ENCODE measurements at places on chromosomes 1 and 21.
A peak's percentile ranks its signal among the peaks of the same experiment; 100 is the strongest.

DNA sequence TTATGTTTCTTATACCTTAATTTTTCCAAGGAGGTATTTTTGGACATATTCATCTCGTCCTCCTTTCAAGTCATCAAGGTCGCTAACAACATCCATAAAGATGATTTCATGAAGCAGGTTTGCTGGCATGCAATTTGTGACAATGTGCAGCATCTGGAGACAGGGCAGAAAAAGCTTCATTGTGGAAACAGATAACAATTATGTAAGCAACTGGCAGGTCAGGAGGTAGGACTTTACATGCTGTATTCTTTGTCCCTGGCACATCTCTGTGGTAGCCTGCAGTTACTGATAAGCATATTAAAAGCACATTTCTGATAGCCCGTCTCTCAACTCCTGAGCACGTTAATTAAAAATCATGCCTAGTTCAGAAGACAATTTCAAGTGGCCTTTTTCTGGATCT is 156.8 kb downstream of the LEPR start:
- DNase-seq: no peak

DNA sequence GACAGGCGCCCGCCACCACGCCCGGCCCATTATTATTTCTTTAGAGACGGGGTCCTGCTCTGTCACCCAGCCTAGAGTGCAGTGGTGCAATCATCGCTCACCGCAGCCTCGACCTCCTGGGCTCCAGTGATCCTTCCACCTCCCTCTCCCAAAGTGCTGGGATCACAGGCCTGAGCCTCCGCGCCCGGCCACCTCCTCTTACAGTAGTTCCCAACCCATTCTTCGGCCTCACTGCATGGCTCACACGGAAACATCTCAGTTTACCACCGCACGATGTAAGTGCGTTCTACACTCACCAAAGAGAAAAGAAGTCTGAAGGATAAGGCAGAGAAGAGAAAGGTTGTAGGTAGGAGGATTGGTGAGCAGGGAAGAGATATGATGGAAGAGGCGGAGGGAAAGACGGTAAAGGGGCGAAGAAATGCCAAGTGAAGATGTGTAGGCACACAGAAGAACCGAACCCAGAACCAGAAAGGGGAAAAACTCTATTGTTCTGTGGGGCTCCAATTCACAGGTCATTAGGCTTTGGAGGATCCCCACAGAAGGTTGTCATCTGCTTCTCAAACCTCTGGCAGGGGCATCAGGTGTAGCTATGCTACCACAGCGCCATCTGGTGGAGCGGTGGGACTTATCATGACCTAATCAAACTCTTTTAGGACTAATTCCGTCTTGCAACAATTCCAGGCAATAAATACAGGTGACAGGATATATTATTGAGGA is 504.2 kb downstream of the SMYD3 start:
- DNase-seq: peak; percentile 88

GRCh38 chr1:1165900-1166421 is 7.7 kb upstream of the TTLL10 start:
- no peak for DNase-seq

DNA sequence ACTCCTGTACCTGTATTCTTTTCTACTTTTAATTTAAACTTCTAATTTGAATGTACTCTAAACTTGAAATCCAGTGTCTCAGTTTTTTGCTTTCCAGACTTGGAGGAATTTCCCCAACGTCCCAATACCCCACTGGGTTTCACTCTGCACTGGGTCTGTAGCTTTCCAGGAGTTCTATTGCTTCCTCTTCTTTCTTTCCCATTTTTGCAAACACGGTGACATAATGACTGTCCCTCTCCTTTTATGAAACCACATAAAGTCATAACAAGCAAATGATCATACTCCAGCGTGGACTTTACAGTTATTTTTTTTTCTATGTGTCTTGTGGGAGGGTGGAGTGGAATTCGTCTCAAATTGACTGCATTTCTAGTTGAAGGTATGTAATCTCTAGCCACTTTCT is 97.1 kb downstream of the FASLG start:
- DNase-seq: no peak

GRCh38 chr1:27045973-27046558 is 33.4 kb upstream of the TENT5B start:
- DNase-seq: peak; percentile 78

DNA sequence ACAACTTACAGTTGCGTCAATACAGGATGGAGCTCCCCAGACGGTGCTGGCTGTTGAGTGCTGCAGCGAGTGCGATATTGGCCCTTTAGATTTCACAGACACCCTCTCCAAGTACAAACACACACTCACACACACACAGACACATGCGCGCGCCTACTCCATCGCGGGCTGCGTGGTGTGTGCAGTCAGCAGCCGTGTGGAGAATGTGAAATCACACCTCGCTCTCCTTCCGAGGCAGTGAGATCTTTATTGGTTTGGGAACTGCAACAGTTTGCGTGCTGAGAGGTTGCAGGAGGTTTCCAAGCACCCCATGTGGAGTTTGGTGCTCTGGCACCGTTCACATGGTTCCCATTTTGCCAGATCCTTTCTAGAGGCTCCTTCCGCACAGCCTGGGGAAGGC is 372.2 kb downstream of the RRAGC start:
- no peak for DNase-seq

DNA sequence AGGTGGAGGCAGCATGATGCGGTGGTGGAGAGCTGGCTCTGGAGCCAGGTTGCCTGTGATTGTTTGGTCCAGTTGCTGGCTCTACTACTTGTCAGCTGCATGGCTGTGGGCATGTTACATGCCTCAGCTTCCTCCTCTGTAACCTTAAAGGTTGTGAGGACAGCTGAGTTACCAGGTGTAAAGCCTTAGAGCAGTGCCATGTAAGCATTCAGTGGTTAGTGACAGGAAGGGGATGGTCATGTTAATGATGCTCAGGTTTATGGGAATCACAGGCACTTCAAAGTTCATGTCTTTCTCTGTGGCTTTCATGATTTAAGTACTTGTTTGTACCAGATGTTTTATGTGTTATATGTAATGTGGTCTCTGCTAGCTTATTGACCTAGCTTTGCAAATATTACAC is 32.6 kb downstream of the PTGFRN start:
- DNase-seq: no peak

DNA sequence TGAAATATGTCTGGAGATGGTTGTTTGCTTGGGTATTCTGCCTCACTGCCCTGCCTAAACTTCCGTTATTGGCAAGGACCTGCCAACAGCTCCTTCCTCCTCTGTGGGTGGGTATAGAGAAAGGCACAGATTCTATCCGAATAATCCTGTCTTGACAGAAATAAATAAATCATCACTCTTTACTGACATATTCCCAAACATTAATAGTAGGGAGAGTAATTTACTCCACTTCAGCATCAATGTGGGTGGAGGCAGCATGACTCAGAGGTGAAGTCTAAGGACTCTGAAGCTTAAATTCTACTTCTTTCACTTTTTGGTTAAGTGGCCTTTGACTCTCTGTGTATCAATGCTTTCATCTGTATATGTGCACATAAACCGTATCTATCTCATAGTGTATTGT is 2.9 kb downstream of the CD84 start:
- DNase-seq: peak; percentile 61

- DNase-seq: no peak
These were observed 14.6 kb upstream of the PKP1 start for GRCh38 chr1:201268604-201269151.

- DNase-seq: peak; percentile 77
These were observed 185.8 kb downstream of the MRPL39 start for GRCh38 chr21:25421321-25422028.

DNA sequence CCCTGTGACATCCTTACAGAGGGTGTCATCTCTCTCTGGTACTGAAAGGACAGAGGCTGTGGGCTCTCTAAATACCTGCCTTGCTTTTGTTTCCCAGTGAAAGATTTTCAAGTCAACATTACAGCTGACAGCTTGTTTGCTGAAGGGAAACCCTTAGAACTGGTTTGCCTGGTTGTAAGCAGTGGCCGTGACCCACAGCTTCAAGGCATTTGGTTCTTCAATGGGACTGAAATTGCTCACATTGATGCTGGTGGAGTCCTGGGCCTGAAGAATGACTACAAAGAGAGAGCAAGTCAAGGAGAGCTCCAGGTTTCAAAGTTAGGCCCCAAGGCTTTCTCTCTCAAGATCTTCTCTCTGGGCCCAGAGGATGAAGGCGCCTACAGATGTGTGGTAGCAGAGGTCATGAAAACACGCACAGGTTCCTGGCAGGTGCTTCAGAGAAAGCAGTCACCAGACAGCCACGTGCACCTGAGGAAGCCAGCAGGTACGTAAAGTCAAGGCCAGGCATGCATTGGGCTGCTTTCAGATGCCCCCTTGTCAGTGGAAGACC is 11.8 kb downstream of the CD101 start:
- no peak for DNase-seq

- no peak for DNase-seq
These were observed 51.9 kb downstream of the IL12RB2 start for GRCh38 chr1:67359592-67359991.

- peak; percentile 62 for DNase-seq
These were observed 37.3 kb downstream of the CHAF1B start for GRCh38 chr21:36422279-36423098.

- no peak for DNase-seq
These were observed 7.1 kb upstream of the TMEM61 start for GRCh38 chr1:54973205-54973921.

DNA sequence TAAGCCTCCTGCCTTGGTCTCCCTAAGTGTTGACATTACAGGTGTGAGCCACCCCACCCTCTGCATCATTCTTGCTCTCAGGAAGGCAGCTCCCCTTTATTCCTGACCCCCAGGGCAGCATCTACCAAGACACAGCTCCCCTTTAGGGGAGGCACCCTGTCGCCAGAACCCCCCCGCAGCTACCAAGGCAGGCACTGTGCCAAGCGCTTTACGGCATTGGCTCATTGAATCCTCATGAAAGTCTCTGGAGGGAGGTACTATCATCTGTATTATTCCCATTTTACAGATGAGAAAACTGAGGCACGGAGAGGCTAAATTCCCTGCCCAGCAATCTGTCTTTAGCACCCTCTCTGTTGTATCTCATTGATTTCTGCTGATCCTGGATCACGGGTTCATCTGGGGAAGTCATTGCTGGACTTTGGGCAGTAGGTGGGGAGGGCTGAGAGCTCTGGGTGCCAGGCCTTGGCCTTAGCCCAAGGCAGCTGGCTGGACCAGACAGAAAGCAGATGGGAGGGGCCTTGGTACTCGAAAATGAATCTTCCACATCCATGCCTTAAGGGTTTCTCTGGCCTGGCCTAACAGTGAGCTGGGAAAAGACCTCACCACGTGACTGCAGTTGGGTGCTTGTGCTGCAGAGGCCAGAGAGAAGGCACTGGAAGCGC is 5.9 kb downstream of the PLOD1 start:
- no peak for DNase-seq

- no peak for DNase-seq
These were observed 10.8 kb upstream of the SMIM12 start for GRCh38 chr1:34870395-34870794.

- no peak for DNase-seq
These were observed 283.1 kb upstream of the POU3F1 start for GRCh38 chr1:38329644-38330043.

DNA sequence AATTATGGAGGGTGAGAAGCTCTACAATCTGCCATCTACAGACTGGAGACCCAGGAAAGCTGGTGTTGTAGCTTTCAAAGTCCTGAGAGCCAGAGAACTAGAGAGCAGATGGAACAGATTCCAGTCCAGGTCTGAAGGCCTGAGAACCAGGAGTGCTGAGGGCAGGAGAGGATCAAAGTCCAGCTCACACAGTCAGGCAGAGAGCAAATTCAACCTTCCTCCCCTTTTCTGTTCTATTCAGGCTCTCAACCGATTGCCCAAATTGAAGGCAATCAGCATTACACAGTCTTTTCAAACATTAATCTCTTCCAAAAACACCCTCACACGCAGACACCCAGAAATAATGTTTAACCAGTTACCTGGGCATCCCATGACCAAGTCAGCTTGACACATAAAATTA is 2.5 kb upstream of the TMPRSS2 start:
- no peak for DNase-seq

DNA sequence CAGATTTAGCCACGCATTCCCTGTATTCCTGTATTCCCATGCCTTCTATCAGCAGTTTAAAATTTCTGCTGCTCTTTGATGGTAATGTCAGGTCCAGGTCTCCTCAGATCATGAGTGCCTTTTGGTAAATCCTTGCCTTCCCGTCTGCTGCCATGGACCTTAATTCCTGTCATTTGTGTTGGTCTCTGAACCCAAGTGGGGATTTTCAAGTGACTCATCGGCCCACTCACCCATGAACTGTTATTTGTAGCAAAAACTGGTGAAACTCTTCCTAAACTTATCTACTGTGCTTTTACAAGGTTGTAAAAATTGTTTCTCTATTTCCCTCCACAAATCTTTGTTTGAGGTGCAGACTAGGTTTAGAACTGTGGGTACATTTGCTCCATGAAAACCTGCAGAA is 47.4 kb downstream of the ACTN2 start:
- DNase-seq: no peak

DNA sequence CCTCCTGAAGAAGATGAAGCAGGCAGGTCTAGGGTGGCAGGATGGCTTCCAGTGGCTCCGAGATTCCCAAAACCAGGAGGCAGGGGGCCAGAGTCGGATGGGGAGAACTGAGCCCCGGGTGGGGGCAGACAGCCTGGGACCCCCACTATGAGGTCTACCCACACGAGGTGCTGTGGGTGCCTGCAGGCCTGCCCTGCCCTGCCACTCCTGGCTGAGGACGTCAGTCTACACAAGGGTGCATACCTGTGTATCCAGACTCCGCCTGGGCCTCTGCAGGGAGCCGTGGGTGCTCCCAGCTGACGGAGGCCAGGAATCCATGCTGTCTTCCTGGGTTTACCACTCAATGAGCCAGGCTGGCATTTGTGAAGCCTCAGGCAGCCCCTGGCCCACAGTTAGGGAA is 80.3 kb downstream of the PRDM16 start:
- no peak for DNase-seq

GRCh38 chr1:199290186-199290585 is 651.3 kb downstream of the PTPRC start:
- no peak for DNase-seq

DNA sequence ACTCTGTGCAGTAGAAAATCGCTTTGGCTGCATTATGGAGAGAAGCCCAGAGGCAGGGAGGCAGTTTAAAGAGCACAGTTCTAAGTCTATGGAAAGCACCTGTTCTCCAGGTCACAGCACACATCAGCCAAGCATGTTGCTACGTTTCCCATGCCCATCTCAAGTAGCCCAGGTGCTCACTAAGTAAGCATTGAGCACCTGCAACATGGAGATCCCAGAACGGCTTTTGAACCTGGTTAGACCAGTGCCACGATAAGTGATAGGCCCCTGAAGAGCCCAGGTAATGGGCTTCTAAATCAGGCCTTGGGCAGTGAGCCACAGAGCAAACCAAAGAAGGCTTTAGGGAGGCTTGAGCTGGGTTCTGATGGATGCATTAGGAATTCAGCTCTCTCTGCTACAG is 186.2 kb downstream of the C1orf94 start:
- DNase-seq: no peak

- DNase-seq: no peak
These were observed 1.7 kb upstream of the NECTIN4 start for GRCh38 chr1:161091093-161091492.

- no peak for DNase-seq
These were observed 4.1 kb downstream of the SH3BP5L start for GRCh38 chr1:248821641-248822040.

- DNase-seq: no peak
These were observed 5.0 kb downstream of the NGF start for GRCh38 chr1:115332813-115333608.

Data from activated CD4-positive, alpha-beta T cell treated with anti-CD3 and anti-CD28 coated beads for 48 hours (primary cell).